ENCODE measurements at places on chromosomes 11 and 22.

DNA sequence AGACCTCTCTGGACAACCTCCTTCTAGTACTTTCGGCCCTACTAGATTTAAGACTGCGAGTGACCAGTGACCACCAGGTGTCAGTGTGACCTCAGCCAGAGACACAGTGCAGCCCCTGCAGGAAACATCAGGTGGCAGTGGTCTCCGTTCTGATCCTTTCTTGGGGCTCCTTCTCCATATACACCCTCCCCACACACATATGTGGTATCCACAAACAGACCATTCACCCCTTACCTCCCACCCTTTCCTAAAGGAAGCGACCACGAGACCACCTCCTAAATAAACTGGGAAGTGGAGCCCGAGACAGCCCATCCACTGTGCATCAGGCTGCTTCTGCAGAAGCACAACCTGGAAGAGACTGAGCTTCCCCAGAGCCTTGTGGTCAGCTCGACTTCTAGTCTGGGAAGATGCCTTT is 38.5 kb upstream of the CYP2D6 start:
- peak; percentile 40 for DNase-seq

GRCh38 chr11:134207538-134208239 is 16.1 kb downstream of the NCAPD3 start:
- peak; percentile 44 for DNase-seq

- no peak for DNase-seq
These were observed 63.0 kb downstream of the PTPRJ start for GRCh38 chr11:48043111-48043990.

- no peak for DNase-seq
These were observed 14.0 kb upstream of the CCDC188 start for GRCh38 chr22:20164863-20165262.

GRCh38 chr11:127640561-127641451 is 640.2 kb upstream of the KIRREL3 start:
- DNase-seq = no peak

DNA sequence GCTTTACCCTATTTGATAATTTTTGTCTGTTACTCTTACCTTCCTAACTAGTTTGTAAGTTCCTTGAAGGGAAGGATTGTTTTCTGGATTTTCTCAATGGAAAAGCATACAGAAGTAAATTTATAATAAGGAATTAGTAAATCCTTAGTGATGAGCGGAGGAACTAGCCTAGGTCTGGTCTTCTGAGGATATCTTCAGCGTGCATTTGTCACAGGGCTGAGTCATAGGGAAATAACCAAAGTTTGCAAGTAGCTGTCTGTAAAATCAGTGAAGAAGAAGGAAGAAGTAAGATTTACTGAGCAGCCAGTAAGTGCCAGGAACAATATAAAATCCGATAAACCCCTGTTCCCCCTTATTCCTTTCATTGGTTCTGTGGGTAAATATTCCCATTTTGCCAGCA is 162.7 kb upstream of the SORL1-AS1 start:
- no peak for DNase-seq

DNA sequence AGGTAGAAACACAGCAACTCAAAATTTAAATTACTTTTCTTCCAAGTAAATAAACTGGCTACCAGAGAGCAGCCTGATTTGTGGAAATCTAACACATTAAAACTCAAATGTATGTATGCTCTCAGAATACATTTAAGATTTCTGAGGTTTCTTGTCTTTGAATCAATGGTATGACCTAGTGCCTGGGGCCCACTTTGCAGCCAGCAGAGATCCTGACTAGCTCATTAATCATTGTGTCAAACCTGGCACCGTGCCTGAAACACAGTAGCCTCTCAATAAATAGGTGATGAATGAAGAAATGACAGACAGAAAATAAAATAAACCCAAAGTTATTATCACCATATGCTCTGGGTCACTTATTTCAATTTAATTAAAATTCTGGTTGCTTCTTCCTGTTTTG is 176.2 kb upstream of the FAT3 start:
- DNase-seq = no peak

- no peak for DNase-seq
These were observed 2.8 kb upstream of the ROBO4 start for GRCh38 chr11:124900464-124900863.

DNA sequence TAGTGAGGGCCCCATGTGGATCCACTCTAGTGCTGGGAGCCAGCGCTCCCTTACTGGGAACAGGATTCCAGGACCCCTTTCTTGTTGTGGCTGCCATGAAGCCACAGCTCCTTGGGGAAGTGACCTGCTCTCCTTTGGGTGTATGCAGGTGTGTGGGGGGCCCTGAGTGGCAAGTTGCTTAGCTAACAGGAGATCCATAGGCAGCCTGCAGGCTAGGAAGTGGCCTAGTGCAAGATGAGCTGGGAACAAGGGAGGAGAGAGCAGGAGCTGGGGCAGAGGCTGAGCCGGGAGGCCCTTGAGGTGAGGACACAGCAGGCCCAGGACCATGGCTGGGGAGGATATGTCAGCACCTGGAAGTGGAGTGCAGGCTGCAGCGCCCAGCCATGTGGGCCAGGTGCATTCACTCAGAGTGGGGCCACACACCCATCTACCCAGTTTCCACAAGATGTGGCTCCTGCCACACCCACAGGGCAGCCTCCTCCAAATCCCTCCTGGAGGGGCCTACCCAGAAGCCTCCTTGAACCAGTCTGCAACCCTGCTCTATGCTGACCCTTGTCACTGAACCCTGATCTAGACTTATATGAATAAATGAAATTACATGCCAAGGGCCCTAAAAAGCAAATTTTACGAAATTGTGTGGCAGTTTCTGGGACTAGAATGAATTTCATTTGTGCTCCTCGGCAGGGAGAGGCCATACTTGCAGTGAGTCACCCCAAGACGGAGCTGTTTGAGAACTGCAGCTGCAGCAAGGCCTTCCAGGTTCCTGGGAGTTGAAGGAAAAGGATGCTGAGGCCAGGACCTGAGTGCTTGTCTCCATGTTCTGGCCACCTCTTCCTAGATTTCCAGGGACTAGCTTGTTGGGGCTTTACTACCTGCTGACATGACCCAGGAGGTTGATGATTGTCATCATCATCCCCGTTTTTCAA is 3.2 kb downstream of the THAP7 start:
- DNase-seq = no peak

DNA sequence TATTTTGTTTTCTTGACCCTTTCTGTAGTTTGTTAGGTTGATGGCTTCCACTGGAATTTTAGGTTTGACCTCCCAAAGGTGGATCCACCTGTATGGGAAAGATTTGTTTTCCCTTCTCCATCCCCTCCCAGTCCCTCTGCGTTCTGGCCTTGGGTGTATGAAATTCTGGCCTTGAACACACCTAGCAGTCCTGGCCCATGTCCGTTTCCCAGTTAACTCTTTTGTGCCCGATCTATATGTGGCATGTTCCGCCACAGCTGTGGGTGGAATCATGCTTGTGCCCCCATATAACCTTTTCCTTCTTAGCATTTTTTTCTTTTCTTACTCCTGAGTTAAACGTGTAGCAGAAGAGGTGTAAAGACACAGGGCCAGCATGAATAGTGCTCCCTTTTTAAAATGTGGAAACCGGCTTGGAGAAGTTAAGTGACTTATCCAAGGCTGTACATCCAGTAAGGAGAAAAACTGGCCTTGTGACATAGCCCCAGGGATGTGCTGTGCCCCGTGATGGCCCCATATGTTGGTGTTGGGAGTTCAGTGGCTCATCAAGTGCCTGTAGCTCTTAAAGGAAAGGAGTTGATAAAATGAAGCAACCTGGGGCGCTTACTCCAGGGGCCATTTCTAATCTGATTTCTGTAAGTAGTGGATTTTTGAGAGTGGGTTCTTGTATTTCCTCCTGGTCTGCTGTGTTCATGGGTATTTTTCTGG is 39.3 kb downstream of the ZNRF3 start:
- no peak for DNase-seq

DNA sequence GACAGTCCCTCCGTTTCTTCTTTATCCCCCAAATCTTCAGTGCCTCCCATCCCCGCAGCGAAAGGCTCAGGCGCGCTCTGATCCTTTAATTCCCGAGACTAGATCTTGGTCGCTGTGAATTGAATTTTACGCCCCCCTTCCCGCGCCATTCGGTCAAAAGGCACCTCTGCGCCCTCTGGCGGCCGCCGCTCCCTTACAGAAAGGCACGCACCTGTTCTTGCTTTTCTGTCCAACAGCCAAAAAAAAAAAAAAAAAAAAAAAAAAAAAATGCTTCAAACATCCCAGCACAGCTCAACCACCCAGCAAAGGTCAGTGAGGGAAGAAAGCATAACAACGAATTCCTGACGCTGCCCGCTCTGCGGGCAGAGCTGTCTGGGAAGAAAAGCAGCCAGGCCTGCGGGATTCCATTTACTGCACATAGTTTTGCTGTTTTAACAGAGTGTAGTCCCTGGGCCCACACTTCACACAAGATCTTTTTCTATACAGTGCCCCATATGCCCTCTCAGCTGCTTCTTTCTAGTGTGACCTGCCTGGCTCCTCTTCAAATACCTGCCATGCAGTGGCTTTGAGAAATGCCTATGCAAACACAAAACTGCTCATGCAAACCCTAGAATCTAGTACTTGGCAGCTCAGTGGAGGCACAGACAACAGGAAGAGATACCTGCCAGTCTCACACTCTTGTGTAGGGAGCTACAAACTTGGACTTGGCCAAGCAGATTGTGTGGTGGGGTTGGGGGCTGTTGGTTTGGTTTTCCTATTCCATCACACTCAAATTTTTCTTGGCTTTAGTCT is 1.3 kb upstream of the ESAM start:
- peak; percentile 62 for DNase-seq

GRCh38 chr11:11931461-11932055 is 76.9 kb downstream of the DKK3 start:
- DNase-seq = no peak

GRCh38 chr11:132035766-132036165 is 665.4 kb downstream of the NTM start:
- no peak for DNase-seq

DNA sequence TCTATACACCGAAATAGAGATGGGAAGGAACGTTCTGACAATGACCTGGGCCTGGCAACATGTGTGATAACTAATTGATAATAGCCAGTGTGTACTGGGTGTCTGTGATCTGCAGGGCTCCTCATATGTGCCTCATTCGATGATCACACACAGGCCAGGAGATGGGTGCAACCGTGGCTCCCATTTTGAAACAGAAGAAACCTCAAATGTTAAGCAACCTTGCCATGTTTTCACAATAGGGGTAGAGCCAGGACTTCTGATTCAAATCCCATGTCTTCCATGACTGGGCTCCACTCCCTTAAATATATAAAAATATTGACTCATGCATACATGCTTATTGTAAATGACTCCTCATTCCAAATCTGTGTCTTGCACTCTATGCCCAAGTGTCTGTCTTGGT is 11.1 kb downstream of the APOL3 start:
- DNase-seq = no peak

- DNase-seq = no peak
These were observed 27.2 kb upstream of the RASL10A start for GRCh38 chr22:29342577-29343312.

- DNase-seq = no peak
These were observed 19.6 kb upstream of the SEPTIN5 start for GRCh38 chr22:19694696-19695095.

DNA sequence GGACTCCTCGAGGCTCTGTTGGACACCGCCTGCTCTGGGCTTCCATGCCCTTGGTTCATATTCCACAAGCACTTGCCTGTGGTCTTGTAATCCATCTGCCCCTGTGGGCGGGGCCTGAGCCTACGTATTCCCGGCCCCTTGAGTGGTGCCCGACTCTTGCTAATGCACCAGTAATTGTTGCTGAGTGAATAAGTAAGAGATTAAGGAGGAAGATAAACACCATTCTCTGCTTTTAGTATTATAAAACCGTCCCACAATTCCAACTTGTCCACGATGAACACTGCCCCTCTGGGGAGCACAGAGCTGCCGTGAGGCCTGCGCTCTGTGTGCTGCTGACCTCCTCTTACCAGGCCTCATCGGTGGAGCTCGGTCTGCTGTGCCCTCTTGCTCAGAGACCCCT is 50.3 kb downstream of the MICAL2 start:
- DNase-seq = no peak

DNA sequence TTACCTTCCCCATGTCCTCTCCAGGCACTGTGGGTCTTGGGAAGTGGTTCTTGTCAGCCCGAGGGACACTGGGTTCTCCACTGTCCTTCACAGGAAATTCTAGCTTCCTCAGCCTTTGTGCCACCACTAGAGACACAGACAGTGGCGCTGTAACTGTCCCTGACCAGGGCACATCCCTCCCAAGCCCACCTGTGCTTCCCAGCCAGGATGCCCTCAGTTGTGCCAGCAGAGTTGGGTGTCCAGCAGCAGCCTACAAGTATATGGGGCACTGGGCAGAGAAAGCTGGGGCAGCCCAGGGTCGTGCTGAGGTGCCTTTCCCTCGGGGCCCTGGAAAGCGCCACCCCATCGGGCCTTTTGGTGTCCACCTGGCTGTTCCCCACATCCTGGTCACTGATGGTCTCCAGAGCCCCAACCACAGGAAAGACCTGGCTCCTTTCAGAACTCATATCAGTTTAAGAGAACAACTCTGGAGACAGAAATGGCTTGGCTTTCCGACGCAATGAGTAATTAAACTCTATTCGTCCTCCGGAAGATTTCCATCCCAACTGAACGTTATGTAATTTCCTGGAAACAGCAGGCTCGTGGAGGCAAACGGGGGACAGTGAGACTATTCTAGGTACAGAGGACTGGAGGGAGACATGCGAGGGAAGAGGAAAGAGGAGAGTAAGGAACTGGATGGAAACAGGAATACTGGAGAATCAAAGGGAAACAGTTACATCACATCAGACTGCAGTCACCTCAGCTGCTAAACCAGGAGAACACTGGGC is 28.6 kb downstream of the PPP2R1B start:
- no peak for DNase-seq

DNA sequence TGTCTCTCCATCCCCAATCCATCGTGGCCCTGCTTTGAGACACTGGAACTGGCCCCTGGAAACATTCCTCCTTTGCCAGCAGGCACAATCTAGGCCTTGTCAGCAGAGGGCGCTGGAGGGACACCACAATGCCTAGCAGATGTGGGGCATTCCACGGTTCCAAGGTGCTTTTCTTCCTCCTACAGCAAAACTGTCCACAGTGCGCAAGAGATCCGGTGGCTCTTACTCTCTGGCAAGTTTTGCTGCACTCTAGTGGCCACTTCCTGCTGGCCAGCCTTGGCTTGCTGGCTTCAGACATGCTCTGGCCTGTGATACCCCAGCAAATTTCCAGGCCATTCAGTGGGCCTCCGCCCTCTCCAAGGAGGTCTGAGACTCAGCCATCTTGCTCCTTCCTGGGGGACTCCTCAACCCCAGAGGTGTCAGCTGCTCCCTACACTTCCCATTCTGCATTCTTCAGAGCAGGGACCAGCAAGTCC is 17.1 kb upstream of the RBM4B start:
- DNase-seq = peak; percentile 57

DNA sequence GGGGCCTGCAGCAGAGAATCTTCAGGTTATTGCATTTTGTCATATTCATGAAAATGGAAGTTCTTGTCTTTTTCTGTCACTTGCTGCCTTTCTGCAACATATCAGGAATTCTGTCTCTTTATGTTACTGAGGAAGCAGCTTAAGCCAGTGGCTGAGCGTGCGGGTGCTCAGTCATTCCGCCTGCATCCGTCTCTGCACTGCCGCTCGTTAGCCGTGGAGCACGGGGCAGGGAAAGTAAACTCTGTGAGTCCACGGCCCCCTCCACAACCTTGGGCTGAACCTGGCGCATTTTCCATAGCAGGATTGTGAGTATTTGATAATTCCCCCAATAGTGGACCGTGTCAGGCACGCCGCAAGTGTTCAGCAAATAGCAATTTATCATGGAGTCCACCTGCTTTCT is 1007.7 kb downstream of the BRD1 start:
- DNase-seq = no peak

GRCh38 chr11:37406651-37407050 is 808.6 kb upstream of the RAG2 start:
- no peak for DNase-seq

Measured in stimulated activated CD8-positive, alpha-beta memory T cell treated with anti-CD3 and anti-CD28 coated beads, Interleukin-4, amount 100 ng/mL, for 4 hours (primary cell).